CD4-positive, alpha-beta T cell (primary cell): ENCODE measurements at places on chromosomes 5 and 9.

DNA sequence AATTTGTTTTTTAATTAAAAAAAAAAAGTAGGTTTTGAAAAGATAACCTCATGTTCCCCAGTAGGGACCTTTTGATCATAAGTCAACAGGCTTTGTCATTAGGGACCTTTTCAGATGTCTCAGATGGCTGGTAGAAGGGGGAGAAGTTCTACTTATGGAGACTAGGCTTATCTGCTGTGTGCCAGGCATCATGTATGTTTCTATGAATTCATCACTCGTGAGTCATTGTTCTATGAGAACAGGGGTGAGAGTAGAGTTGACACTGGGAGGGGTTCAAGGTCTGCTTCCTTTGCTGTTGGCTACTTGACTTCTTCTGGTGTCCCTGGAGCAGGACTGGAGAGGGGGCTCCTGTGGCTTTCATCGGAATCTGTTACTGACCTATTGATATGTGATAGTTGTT lies 138.8 kb downstream of the KDM4C start:
- no peak for DNase-seq

DNA sequence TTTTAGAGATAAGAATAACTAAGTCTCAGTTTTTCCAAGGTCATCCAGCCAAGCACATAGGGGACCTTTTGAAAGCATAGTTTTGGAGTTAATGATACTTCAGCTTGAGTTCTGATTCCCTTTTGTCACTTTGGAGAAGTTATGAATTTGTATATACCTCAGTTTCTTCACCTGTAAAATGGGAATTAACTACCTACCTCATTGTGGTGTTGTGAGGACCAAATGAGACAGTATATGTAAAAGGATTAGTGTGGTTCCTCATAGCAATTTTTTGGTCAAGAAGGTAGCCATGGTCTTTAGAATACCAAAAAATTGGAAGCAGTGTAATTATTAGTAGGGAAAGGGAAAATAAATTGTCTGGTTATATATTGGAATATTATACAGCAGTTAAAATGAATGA lies 97.6 kb upstream of the DHFR start:
- DNase-seq = no peak

DNA sequence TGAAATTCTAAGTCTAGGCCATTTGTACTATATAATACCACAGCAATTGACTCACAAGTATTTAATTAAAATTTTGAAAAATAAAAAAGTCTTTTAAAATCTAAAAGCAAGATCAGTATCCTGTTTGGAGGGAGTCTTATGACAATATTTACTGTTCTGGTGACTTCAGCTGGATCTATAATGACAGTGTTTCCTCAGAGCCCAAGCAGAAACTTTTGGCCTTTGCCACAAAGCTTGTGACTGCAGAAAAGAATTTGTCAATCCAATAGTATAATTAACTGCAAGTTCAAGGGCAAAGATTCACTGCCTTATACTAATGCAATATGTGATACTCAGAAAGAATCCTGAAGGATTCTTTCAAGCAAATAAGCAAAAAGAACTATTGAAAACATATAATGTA lies 49.6 kb upstream of the RAPGEF6 start:
- no peak for DNase-seq

DNA sequence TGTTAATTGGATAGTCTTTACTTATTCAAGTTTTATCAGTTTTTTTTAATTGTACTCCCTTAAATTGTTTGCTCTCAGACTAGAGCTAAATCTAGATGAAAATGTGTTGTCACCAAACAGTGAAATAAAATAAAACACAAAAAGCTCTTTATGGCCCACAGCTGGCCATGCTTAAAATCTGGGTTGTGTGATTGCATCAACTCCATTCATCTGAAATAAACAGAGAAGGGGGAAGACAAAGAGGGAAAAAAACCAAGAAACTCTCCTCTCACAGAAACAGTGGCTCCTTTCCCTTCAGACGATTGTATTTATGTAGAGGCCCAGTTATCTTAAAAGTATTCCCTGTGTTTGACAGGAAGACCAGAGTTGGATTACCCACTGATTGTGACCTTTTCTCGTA lies 422.4 kb downstream of the IRX1 start:
- DNase-seq = no peak

DNA sequence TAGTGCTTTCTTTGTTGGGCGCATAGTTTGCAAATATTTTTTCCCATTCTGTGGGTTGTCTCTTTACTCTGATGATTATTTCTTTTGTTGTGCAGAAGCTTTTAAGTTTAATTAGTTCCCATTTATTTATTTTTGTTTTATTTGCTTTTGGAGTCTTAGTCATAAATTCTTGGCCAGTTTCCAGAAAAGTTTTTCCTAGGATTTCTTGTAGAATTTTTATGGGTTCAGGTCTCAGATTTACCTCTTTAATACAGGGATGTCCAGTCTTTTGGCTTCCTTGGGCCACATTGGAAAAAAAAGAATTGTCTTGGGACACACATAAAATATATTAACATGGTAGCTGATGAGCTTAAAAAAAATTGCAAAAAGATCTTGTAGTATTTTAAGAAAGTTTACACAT lies 122.0 kb downstream of the WDR70 start:
- no peak for DNase-seq
